ENCODE measurements at places on chromosomes 13 and 19.
A peak's percentile ranks its signal among the peaks of the same experiment; 100 is the strongest.

GRCh38 chr19:36125557-36125956 lies 10.3 kb downstream of the TBCB start:
- DNase-seq = no peak

GRCh38 chr19:5030822-5031221 lies 61.9 kb downstream of the KDM4B start:
- DNase-seq = no peak

- DNase-seq = no peak
Observed at GRCh38 chr13:95100525-95101433, 200.5 kb downstream of the ABCC4 start.

GRCh38 chr13:49627831-49628652 lies at the start of gene ARL11:
Gene ARL11, plus strand, starts transcription at chr13:49628507. Its CDS starts 1,941 bp downstream, at chr13:49630448.
- DNase-seq = peak; percentile 15

GRCh38 chr13:72651144-72651543 lies 76.3 kb downstream of the MZT1 start:
- no peak for DNase-seq

DNA sequence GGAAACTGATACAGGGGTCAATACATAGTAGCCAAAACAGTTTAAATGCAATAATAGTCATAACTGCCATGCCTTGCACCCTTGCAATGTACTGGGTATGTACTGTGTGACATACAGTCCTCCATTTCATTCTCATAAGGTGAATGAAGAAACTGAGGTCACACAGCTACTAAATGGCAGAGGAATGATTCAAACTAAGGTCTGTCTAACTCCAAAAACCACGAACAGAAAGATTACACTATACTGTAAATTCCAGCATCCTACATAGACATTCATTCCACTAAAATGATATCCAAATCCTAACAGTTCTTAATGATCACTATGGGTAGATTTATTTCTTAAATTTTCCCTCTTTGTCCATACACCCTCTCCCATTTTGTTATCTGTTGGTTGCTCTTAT lies 238.1 kb upstream of the SERP2 start:
- DNase-seq = no peak

DNA sequence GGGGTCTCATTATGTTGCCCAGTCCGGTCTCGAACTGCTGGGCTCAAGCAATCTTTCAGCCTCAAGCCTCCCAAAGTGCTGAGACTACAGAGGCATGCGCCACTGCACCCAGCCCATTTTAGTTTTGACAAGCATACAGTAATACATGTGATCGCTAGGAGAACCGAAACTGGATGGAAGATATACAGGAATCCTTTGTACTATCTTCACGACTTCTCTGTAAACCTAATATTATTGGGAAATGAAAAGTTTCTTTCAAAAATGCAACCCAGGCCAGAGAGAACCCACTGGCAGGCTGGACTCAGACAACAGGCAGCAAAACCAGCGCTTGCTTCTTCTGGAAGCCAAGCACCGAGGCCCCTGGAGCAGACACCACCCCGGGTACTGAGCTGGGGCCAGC lies 9.4 kb downstream of the C19orf12 start:
- no peak for DNase-seq

All from CD4-positive, alpha-beta T cell treated with Interleukin-4 for 4 hours (primary cell).